ENCODE measurements at places on chromosomes 13 and 19.

DNA sequence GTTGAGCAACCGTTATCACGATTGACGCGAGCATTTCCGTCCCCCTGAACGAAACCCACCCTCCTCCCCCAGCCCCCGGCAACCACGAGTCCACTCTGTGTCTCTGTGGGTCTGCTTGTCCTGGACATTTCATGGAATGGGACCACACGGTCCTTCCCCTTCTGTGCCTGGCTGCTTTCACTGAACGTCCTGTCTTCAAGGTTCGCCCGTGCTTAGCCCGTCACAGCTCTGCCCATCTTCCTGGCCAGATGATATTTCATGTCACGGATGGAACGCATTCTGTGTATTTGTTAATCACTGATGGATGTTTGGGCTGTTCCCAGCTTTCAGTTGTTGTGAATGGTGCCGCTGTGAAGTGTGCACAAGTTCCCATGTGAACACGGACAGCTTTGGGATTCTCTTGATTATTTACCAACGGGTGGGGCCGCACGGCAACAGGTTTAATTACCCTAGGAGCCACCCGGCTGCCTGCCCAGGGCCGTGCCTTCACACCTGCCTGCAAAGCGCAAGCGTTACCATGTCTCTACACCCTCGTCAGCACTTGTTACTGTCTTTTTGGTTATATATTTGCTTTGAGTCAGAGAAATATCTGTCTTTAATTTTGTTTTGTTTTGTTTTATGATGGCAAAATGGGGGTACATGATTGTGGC lies 42.5 kb downstream of the RASA3 start:
- DNase-seq = no peak

GRCh38 chr19:32224371-32225244 lies 120.8 kb upstream of the ZNF507 start:
- no peak for DNase-seq

DNA sequence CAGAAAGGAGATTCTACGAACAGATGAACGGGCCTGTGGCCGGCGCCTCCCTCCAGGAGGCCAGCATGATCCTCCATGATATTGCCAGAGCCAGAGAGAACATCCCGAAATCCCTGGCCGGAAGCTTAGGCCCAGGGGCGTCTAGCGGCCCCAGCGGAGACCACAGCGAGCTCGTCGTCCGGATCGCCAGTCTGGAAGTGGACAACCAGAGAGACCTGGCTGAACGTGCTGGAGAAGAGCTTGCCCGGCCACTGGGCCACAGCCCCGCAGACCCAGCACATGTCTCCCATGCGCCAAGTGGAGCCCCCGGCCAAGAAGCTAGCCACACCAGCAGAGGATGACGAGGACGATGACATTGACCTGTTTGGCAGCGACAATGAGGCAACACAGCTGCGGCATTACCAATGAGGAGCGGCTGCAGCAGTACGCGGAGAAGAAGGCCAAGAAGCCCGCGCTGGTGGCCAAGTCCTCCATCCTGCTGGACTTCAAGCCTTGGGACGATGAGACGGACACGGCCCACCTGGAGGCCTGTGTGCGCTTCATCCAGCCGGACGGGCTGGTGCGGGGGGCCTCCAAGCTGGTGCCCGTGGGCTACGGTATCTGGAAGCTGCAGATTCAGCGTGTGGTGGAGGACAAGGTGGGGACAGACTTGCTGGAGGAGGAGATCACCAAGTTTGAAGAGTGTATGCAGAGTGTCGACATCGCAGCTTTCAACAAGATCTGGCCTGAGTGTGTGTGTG lies 78.8 kb upstream of the FRY start:
- no peak for DNase-seq

DNA sequence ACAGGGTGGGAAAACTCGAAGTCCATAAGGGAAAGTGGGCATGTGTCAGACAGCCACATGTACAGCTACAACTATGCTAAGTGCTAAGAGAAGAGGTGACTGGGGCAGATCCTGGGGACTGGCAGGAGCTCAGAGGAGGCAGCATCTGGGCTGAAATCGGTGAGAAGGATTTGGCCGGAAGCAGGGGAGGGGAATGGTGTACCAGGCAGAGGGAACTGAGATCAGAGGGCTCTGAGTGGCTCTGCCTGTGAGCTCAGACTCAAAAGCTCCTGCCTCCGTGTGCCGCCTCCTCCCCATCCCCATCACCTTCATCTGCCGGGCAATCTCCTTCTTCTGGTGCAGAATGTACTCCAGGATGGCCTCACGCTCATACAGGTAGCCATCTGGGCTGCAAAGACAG lies 21.8 kb downstream of the NOSIP start:
- DNase-seq = no peak

- no peak for DNase-seq
Measured at GRCh38 chr19:27776020-27776419, 1436.9 kb downstream of the UQCRFS1 start.

DNA sequence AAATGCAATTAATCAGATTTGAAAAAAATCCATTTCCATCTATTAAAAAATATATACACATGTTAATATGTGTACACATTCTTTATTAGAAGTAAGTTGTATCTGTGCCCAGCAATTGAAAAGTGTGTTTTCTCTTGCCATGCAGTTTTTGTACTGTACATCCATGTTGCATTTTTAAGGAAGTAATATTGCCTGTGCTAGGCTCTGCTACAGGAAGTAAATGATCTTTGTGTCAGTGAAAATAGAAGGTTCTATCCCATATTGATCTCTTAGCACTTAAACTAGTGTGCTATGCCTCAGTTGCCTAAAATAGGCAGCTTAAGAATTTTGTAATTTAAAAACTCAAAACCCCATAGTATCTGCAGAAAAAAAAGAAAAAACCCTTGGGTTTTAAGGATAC lies 122.5 kb downstream of the CDK8 start:
- DNase-seq = no peak

DNA sequence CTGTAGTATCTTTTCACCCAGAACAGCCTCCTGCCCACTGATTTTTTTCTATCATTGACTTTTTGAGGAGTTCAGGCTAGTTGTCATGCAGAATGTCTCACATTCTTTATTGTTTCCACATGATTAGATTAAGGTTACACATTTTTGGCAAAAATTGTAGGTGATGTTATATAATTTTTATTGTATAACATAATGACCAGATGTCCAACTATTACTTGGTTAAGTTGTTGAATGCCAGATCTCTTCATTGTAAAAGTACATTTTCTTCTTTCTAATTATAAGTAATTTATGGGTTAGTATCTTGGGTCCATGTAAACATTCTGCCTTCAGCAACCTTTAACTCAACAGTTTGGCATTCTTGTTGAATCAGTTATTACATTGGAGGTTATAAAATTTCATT lies 138.4 kb downstream of the POSTN start:
- no peak for DNase-seq

- DNase-seq = no peak
Measured at GRCh38 chr13:96218475-96218874, 128.6 kb downstream of the HS6ST3 start.

DNA sequence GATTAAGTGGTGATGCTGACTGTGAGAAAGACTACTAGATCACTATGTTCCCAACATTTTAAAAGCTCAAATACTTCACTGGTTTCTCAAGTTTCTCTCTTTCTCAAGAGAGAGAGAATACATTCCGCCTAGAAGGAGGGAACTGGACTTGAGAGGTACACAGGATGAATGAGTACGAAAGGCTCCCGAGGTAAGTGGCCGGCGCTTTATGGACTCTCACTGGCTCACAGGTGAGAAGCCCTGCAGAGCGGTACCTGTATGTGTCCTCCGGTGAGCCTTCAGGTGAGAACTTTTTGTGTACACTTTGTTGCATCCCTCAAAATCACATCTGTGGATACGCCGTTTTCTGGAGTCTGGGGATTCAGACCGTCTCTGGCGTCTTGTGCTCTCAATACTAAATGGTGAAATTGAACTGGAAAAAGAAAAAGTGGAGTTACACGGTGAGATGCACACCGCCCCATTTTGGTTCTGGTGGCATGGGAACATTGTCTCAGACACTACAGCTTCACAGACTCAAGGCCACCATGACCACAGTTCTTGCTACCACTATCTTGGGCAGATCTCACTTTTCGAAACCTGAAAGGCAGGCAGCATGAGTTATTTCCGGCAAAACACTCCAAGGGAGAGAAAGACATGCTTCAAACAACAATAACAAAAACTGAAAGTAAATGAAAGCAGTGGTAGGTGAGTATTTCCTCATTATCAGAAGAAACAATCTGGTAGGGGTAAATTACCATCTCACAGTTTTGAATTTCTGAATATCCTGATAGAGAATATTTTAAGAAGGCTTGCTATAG lies 418.9 kb downstream of the KLF12 start:
- DNase-seq = no peak

GRCh38 chr19:46990991-46991676 lies 28.5 kb upstream of the NPAS1 start:
- peak; percentile 69 for DNase-seq

DNA sequence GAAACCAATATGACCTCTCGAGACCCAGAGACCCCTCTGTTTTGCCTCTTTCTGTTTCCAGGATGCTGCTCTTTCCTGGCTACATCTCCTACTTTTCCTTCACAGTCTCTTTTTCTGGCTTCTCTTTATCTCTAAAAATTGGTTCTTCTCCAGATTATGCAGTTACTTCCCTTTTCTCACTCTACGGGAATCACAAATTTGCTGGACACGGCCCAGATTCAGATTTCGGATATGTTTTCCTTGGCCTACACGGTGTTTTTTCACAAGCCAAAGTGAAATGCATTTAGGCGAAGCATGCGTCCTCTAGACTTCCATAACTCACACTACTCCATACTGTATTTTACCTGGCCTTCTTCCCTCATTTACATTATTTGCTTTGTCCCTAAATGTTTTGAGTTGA lies 214.7 kb upstream of the MIR17HG start:
- no peak for DNase-seq

GRCh38 chr13:20580257-20580656 lies 13.3 kb downstream of the IFT88 start:
- no peak for DNase-seq

DNA sequence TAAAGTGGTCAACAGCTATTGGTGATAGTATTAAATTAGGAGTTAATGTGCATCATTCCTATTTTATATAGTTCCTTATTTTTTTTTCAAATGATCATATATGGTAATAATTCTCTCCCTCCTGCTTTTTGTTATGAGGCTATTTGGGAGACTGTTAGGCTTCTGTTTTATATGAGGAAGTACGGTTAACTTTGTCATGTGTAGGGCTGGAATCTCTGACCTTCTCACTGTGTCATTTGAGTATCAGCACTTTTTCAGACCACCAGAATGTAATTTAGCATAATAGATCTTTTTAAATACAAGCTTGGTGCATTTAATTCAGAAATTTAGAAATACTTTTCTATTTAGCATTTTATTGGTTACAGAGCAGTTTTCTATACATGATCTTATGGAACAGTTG lies 7.7 kb downstream of the DGKH start:
- no peak for DNase-seq

DNA sequence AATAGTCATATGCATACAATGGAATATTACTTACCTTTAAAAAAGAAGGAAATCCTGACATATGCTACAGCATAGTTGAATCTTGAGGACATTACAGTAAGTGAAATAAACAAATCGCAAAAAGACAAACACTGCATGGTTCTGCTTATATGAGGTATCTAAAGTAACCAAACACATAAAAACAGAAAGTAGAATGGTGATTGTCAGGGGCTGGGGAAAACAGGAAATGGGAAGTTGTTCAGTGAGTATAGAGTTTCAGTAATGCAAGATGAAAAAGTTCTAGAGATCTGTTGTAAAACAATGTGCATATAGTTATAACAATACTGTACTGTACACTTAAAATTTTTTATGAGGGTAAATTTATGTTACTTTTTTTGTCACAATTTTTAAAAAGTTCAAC lies 219.4 kb downstream of the KLF5 start:
- DNase-seq = no peak

DNA sequence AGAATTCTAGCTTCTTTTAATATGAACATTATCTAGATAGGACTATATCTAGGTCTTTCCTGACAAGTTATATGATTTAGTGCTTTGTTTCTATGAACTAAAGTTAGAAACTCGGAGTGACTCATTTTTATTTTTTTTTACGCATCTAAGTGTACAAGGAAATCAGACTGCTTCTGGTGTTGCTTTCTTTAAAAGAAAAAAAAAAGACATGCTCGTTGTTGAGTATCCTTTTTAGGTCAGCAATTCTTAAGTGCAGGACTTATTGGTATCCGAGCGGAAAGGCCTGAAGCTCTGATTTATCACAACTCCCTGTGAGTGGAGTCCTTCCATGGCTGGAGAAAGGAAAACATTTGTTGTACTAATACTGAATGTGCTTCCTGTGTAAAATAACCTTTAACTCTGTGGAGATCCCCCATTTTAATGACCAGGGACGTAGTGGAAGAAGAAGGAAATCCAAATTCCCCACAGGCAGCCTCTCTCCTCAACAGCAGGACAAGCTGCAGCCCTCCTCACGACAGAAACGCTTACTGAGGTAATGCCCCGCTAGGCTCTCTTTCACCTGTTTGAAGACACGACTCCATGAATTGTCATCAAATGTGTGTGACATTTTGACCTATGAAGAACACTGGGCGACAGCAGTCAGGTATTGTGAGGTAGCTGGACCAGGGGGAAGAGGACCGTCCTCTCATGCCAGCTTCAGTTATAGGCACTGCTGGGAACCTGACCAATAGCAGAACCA lies 17.9 kb upstream of the POMP start:
- no peak for DNase-seq

GRCh38 chr13:49062297-49062896 lies 86.7 kb downstream of the FNDC3A start:
- DNase-seq = no peak

DNA sequence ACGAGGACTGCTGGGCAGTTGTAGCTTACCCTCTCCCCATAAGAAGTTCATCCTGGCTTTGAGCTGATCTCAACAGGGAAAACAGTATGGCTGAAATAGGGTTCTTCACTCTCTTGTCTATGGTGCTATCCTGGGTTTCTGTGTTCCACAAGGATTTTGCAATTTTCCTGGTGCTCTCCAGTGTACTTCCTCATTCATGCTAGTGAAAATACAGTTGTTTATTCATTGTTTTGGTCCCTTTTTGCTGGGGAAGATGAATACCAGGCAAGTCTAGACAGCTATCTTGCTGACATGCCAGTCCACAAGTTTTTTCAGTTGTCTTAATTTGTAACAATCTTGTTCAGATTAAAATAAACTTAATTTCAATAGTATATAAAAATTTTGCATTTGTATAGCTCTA lies 306.5 kb downstream of the DLEU7 start:
- DNase-seq = no peak

DNA sequence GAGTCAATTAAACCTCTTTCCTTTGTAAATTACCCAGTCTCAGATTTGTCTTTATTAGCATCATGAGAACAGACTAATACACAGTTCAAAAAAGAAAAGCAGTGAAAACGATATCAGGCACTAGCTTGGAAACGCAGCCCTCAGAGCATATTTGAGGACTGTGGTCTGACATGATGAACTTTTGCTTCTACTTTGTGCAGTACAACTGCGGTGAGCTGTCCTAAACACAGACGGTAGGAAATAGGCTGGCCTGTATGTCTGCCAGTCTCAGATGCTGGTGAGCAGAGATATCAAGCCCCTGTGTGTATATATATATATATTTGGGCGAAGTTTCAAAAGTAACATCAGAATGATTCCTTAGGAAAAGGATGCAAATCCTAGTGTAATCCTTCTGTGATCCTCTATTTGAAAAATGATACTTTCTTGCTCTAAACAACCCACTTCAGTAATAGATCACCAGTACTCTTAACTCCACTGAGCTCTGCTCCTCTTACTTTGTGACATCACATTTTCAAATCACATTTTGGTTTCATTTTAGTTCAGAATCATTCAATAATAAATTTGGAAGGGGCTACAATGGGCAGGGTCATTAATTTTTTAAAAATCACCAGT lies 74.4 kb downstream of the TNFRSF19 start:
- no peak for DNase-seq

Measured in smooth muscle cell of the brain vasculature (primary cell).